Activated T-helper 1 cell treated with anti-CD3 and anti-CD28 coated beads, Interleukin-2, amount 50 U/mL, for 16 hours (primary cell): ENCODE measurements at places on chromosomes 12 and 14.
A peak's percentile ranks its signal among the peaks of the same experiment; 100 is the strongest.

GRCh38 chr14:99174081-99174769, 97.8 kb downstream of the BCL11B start:
- DNase-seq, result no peak

DNA sequence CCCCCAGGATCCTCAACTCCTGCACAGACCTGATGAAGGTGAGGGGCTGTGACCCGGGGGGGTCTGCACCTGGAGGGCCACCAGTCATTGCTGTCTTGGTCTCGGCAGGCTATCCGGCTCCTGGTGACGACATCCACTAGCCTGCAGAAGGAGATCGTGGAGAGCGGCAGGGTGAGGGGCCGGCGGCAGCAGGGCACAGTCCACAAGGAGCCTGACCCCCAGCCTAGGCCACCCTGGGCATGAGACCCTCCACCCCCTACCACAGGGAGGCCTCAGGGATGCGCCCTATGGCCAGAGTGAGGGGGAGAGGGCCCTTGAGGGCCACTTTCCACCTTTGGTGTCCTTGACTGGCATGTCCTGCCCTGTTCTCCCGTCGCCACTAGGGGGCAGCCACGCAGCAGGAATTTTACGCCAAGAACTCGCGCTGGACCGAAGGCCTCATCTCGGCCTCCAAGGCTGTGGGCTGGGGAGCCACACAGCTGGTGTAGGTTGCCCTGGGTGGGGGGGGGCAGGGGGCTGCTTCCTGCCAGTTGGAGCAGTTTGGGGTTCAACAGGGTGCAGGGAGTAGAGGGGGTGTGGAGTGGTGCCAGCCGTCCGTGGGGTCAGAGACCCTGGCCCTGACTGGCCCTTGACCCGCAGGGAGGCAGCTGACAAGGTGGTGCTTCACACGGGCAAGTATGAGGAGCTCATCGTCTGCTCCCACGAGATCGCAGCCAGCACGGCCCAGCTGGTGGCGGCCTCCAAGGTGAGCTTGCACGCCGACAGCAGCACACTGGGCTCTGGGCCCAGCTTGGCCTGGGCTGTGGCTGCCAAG, 25.0 kb downstream of the HIP1R start:
- DNase-seq, result peak; percentile 68

GRCh38 chr14:101826351-101826750, 64.8 kb downstream of the PPP2R5C start:
- DNase-seq, result no peak

- DNase-seq, result no peak
Observed at GRCh38 chr14:67071506-67071905, 117.7 kb upstream of the GARIN2 start.

- DNase-seq, result no peak
Observed at GRCh38 chr14:61262082-61262481, 19.1 kb downstream of the TMEM30B start.

DNA sequence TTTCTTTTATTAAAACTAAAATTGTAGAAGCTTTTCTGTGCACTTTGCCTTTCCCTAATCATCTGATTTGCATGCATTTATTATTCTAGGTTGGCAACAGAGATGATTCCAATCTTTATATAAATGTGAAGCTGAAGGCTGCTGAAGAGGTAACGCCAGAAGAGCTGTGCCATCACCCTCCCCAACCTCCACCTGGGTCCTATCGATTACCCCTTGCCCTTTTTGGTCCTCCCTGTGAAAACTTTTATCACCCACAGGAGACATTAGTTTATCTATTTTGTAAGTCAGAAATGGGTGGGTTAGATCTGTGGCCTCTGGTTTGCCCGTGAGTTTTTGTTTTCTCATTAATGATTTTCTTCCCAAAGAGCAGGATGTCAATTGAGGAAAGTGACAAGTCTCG, 22.8 kb downstream of the MTHFD1 start:
- DNase-seq, result no peak

DNA sequence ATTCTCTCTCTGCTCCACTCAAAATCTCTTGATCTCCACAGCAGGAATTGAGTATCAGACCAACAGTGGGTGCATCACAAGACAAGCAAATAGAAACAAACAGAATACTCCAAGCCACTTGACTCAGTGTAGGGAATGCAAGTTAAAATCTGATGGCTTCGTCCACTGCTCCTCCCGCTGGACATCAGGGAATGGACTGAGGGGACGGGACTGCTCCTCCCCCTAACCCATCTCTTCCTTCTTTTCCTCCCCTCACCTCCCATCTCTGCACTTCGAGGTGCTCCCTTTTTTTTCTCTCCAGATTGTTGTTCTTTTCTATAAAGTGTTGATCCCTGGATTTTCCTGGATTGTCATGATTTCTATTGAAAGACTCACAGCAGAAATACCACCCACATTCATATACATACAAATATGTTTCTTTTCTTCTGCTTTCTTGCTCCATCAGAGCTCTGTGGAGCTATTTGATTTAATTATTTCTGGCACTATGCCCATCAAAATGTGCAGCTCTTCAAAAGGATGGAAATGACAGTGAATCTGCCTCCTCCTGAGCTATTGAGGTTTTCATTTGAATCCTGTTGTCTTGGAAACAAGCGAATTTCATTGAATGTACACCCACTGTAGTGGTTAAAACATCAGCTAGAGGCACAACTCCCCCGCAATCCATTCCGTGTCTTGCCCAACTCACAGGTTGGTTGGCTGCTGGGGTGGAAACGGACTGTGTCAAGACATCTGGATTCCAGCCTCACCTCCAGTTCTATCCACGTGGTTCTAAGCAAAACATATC, 199.7 kb downstream of the SPTSSA start:
- no peak for DNase-seq

DNA sequence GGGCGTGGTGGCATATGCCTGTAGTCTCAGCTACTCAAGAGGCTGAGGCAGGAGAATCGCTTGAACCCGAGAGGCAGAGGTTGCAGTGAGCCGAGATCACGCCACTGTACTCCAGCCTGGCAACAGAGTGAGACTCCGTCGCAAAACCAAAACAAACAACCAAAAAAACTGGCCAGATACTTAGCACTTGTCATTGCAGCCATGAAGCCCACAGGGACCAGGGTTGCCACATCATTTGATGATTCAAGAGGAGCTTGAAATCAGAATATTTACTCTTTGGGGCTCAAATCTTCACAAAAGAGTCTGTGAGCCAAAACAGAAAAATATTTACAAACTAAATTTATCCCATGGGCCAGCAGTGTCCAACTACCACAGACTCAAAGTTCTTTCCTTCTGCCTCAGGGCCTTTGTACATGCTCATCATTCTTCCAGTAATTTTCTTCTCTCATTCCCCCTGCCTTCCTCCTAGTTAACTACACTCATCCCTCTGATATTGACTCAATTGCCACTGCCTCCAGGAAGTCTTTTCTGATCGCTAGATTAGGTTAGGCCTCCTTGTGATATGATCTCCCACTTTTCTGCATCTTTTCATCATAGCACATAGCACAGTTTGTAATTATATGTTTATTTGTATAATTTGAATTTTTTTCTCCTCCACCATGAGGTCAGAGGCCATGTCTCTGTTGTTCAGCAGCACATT, 130.8 kb upstream of the PLEKHG7 start:
- DNase-seq, result no peak

DNA sequence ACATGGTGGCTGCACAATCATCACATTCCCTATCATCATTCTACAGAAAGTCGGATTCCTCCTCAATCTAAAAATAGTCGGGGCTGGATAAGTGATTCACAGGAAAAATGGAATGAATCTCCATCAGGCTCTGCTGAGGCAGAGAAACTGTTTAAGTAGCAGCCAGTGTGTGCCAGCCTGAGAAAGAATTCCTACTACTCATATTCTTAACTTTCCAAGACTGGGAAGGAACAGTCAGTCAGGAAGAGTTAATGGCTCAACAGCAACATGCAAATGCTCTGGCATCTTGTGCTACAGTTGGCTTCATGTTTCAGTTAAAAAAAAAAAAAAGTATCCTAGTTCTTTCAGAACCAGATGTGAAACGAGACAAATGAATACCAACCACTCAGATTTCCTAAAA, 187.0 kb downstream of the GRIP1 start:
- DNase-seq, result no peak

DNA sequence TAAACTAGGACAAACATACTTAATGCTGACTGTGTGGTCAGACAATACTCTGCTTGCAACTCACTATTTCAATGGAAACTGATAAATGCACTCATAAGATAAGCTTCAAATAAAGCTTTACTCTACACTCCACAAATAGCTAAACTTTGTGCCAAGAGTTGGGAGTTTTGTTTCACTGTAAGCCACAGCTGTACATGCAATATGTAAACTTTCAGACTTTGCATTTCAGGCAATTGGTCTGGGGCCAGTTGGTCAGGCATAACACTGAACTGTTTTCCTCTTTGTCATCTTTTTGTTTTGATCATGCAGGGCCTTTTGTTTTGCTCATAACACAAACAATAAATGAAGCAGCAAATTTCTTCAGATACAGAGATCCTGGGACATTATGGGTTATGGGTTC, 426.2 kb downstream of the IPO8 start:
- DNase-seq, result no peak

GRCh38 chr12:67457778-67458665, 188.9 kb downstream of the CAND1 start:
- no peak for DNase-seq

GRCh38 chr12:105451211-105451610, 120.7 kb downstream of the C12orf75 start:
- DNase-seq, result no peak

GRCh38 chr14:38207736-38208617, at the start of gene SSTR1:
Gene SSTR1 (plus strand): TSS chr14:38207904. CDS start chr14:38209390, 1,486 bp downstream.
- no peak for DNase-seq

GRCh38 chr12:45540661-45541341, 188.7 kb upstream of the ARID2 start:
- DNase-seq, result no peak

GRCh38 chr14:69660344-69661193, 49.2 kb downstream of the SUSD6 start:
- DNase-seq, result no peak

- no peak for DNase-seq
Observed at GRCh38 chr14:101862177-101862576, 100.7 kb downstream of the PPP2R5C start.

DNA sequence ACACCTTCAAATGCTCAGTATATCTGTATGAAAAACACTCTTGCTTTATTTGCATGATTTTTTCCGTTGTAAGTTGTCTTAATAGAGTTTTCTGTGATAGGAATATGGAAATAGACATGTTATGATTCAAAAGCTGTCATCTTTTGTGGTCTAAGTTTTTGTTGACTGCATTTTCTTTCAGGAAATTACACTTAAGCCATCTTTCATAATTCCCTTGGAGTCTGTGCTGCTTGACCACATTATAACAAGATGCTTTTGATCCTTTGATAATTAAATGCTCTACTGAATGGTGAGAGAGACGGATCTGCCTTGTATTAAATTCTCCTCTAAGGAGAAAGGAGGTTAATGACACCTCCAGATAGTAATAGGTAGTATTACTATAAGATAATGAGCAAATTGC, 272.8 kb upstream of the DAAM1 start:
- no peak for DNase-seq

DNA sequence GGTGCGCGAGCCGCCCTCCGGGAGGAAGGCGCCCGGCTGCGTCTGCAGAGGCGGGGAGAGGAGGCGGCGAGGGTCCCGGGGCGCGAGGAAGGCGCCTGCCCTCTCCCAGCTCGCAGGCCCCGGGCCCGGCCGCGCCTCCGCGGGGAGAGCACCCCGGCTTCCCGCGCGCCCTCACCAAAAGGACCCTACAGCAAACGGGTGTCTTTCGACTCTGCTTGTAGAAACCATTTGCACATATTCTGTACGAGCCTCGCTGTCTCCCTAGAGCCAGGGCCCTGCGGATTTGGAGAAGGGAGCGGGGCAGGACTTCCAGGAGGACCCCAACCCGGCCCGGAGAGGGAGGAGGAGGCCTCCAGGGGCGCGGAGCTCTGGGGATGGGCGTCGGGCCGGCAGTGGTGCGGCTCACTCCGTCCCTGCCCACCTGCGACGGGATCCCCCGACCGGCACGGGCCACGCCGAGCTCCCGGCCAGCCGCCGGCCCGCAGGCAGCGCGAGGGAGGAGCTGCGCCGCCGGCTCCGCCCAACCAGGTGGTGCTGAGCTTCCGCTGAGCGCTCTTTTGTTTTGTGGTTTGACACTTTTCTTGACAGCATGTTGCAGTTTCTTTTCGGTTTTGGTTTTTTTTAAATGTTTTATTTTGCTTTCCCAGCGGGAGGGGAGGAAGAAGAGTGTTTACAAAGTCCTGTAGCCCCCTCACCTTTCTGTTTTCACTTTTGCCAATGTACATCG, 103.3 kb upstream of the FKBP4 start:
- DNase-seq, result no peak

- DNase-seq, result no peak
Observed at GRCh38 chr14:104893435-104894207, 28.6 kb downstream of the CEP170B start.

DNA sequence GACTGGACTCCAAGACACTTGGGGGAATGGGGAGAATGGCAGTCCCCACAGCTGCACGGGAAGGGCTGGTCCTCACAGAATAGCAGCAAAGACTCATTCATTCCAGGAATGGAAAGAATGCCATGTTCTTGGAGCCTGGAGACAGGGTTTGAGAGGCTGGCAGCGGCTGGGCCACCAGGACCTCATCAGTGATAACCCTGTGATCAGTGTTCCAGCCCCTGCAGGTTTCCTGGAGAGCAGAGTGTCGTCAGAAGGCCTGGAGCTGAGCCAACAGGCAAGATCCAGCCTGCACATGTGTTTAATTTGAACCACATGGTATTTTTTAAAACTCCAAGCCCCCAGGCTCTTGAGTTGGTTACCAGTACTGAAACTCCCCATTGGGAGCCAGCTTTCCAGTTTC, 11.3 kb downstream of the BDKRB1 start:
- no peak for DNase-seq

GRCh38 chr14:102020058-102020971, 55.9 kb downstream of the DYNC1H1 start:
- no peak for DNase-seq

GRCh38 chr14:67599698-67600561, at the start of gene PIGH:
Gene PIGH (minus strand): TSS chr14:67600268. CDS start chr14:67600203, 65 bp downstream.
- peak; percentile 91 for DNase-seq

- no peak for DNase-seq
Observed at GRCh38 chr14:100841066-100841760, 15.3 kb downstream of the MEG3 start.

DNA sequence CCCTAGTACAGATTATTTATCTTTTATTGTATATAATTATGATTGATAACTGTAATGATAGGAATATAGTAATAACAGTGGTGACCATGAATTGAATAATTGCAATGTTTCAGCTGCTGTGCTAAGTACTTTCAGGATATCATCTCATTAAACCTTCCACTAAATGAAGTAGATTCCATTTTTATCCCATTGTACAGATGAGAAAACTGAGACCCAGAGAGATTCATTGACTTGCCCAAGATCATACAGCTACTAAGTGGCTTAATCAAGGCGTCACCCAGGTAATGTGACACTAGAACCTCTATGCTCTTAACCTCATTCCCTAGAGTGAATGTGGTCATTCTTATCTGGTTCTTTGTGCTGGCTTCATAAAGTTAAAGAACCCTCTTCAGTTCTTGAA, 124.6 kb downstream of the KTN1 start:
- no peak for DNase-seq

GRCh38 chr12:117671734-117672133, 297.1 kb downstream of the KSR2 start:
- no peak for DNase-seq

GRCh38 chr12:23888396-23889068, 60.9 kb downstream of the SOX5 start:
- DNase-seq, result no peak
